Endodermal cell (in vitro differentiated cells): ENCODE measurements at places on chromosomes 13 and 19. TPM values are rescaled to one million over a fixed set of nuclear protein-coding genes. Genes with fewer than 3 reads are reported as not detected.

The DNAAF3 gene
- total RNA-seq, result 5.0 and 5.9 TPM in 2 replicates

GRCh38 chr19:51441410-51442390, 16.6 kb downstream of the SIGLEC8 start:
- peaks cover 3% of the 10 kb centered on the region for H3K27me3 ChIP-seq
- H3K4me3 ChIP-seq, result no peak overlapping the region
- no peaks in the 10 kb centered on the region for H3K36me3 ChIP-seq
- no peak overlapping the region for H3K27ac ChIP-seq
- H3K4me1 ChIP-seq, result no peaks in the 10 kb centered on the region
- DNase-seq, result no peak

GRCh38 chr19:55400281-55401087, 7.1 kb downstream of the UBE2S start:
- H3K27me3 ChIP-seq, result no peaks in the 10 kb centered on the region
- peak; percentile 33 for DNase-seq
- no peaks in the 10 kb centered on the region for H3K4me1 ChIP-seq
- no peak overlapping the region for H3K4me3 ChIP-seq

DNA sequence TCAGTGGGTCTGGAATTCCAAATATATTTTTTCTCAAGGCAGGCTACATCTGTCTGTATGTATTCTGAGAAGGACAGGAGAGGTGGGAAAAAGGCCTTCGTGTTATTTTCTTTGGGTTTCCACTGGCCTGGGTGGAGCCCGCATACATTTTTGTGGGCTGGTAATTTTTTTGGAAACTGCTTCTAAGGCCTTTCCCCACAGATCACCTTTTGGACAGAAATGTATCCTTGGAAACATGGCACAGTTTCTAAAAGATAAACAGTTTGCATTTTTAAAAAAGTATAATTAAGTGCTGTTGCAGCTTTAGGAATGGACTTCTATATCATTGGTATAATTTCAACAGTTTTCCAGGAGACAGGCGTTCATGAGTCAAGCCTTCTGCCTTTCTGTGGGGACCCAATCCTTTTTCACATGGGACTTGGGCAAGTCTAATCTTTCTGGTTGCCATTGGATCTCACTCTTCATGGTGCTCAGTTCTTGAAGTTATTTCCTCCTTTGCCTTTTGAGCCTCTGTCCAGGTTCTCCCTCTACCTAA, 8.9 kb downstream of the RFX2 start:
- H3K36me3 ChIP-seq, result no peaks in the 10 kb centered on the region
- no peak overlapping the region for H3K27ac ChIP-seq
- no peak for DNase-seq
- no peaks in the 10 kb centered on the region for H3K4me1 ChIP-seq
